ENCODE measurements at places on chromosomes 4 and X. TPM values are rescaled to one million over a fixed set of nuclear protein-coding genes. Genes with fewer than 3 reads are reported as not detected.

MAGEA8 gene
- not detected for total RNA-seq

SPATA18 gene
- 3.9 TPM for total RNA-seq

PHF8 gene
- total RNA-seq: 32.6 TPM

MAGEA3 gene
- total RNA-seq: not detected

SH2D1A gene
- total RNA-seq: not detected

PLXNB3 gene
- 5.8 TPM for total RNA-seq

CFAP99 gene
- not detected for total RNA-seq

BEX2 gene
- 150 TPM for total RNA-seq

- DNase-seq: no peak
- peaks cover 17% of the 10 kb centered on the region for H3K36me3 ChIP-seq
- peaks cover 1% of the 10 kb centered on the region for H3K27me3 ChIP-seq
- no peak overlapping the region for H3K4me3 ChIP-seq
- no peak overlapping the region for H3K27ac ChIP-seq
These were observed 36.3 kb upstream of the TBC1D14 start for GRCh38 chr4:6873291-6873690.

GRCh38 chr4:6474705-6475457 is 2.5 kb upstream of the PPP2R2C start:
- no peak overlapping the region for H3K4me3 ChIP-seq
- no peak for DNase-seq
- H3K27ac ChIP-seq: no peak overlapping the region
- no peaks in the 10 kb centered on the region for H3K36me3 ChIP-seq
- peaks cover 9% of the 10 kb centered on the region for H3K4me1 ChIP-seq

GRCh38 chr4:113534711-113535110 is 226.8 kb downstream of the CAMK2D start:
- H3K4me3 ChIP-seq: no peak overlapping the region
- DNase-seq: no peak
- H3K4me1 ChIP-seq: peaks cover 5% of the 10 kb centered on the region
- no peak overlapping the region for H3K27ac ChIP-seq
- no peaks in the 10 kb centered on the region for H3K36me3 ChIP-seq

- no peak overlapping the region for H3K4me3 ChIP-seq
- H3K4me1 ChIP-seq: peaks cover 4% of the 10 kb centered on the region
- H3K27me3 ChIP-seq: peaks cover 4% of the 10 kb centered on the region
- H3K36me3 ChIP-seq: no peaks in the 10 kb centered on the region
- no peak overlapping the region for H3K27ac ChIP-seq
These were observed 122.5 kb downstream of the NFKB1 start for GRCh38 chr4:102623622-102624021.

GRCh38 chr4:56703378-56703777 is 22.3 kb upstream of the HOPX start:
- DNase-seq: peak; percentile 52
- no peak overlapping the region for H3K27ac ChIP-seq
- no peak overlapping the region for H3K4me3 ChIP-seq
- H3K36me3 ChIP-seq: no peaks in the 10 kb centered on the region
- H3K4me1 ChIP-seq: peaks cover 34% of the 10 kb centered on the region

GRCh38 chrX:70032792-70033191 is 16.9 kb downstream of the AWAT2 start:
- no peak overlapping the region for H3K4me3 ChIP-seq
- peaks cover 11% of the 10 kb centered on the region for H3K4me1 ChIP-seq
- no peak overlapping the region for H3K27ac ChIP-seq
- no peaks in the 10 kb centered on the region for H3K36me3 ChIP-seq
- peaks cover 1% of the 10 kb centered on the region for H3K27me3 ChIP-seq

GRCh38 chr4:66212489-66212888 is 542.2 kb upstream of the EPHA5 start:
- peak overlapping the region; percentile 81 for H3K27ac ChIP-seq
- H3K4me3 ChIP-seq: no peak overlapping the region
- H3K4me1 ChIP-seq: peaks cover 16% of the 10 kb centered on the region
- peak; percentile 13 for DNase-seq
- H3K27me3 ChIP-seq: peaks cover 4% of the 10 kb centered on the region

GRCh38 chr4:78372355-78372988 is 179.1 kb upstream of the ANXA3 start:
- DNase-seq: no peak
- no peak overlapping the region for H3K4me3 ChIP-seq
- no peak overlapping the region for H3K27ac ChIP-seq
- H3K4me1 ChIP-seq: peaks cover 7% of the 10 kb centered on the region
- H3K27me3 ChIP-seq: no peaks in the 10 kb centered on the region

GRCh38 chrX:129553619-129554288 is 13.7 kb downstream of the OCRL start:
- H3K27me3 ChIP-seq: no peaks in the 10 kb centered on the region
- no peak overlapping the region for H3K4me3 ChIP-seq
- H3K27ac ChIP-seq: no peak overlapping the region

DNA sequence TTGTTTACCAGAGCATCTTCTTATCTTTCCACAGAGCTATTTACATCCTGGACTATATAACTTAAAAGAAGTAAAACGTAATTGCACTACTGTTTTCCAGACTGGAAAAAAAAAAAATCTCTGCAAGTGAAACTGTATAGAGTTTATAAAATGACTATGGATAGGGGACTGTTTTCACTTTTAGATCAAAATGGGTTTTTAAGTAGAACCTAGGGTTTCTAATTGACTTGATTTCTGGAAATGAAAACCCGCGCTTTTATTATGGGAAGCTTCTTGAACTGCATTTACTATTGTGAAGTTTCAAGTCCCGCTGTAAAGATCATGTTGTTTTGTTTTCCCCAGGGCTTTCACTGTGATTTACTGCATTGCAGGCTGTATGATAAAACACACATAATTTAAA is 162.7 kb downstream of the STIM2 start:
- no peaks in the 10 kb centered on the region for H3K36me3 ChIP-seq
- no peaks in the 10 kb centered on the region for H3K4me1 ChIP-seq
- no peak overlapping the region for H3K4me3 ChIP-seq
- no peak overlapping the region for H3K27ac ChIP-seq
- no peak for DNase-seq
- H3K27me3 ChIP-seq: no peaks in the 10 kb centered on the region

DNA sequence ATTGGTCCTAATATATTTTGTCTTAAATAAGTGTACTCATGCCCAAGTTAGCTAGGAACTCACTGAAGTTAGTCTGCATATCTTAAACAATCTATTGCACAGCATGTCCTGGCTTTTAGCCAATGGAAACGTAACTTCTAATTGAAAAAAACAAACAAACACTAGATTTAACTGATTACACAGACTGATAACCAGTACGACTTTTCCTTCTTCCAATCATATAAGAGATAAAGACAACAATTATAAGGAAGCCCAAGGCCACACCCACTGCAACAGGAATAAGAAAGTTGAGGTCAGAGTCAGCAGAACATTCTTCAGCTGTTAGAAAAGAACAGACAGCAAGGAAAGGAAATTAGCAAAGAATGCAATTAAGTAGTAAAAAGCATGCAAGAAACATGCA is 40.8 kb downstream of the LAMP2 start:
- H3K27me3 ChIP-seq: no peaks in the 10 kb centered on the region
- H3K36me3 ChIP-seq: no peaks in the 10 kb centered on the region
- H3K27ac ChIP-seq: no peak overlapping the region
- H3K4me3 ChIP-seq: no peak overlapping the region
- H3K4me1 ChIP-seq: peaks cover 6% of the 10 kb centered on the region

DNA sequence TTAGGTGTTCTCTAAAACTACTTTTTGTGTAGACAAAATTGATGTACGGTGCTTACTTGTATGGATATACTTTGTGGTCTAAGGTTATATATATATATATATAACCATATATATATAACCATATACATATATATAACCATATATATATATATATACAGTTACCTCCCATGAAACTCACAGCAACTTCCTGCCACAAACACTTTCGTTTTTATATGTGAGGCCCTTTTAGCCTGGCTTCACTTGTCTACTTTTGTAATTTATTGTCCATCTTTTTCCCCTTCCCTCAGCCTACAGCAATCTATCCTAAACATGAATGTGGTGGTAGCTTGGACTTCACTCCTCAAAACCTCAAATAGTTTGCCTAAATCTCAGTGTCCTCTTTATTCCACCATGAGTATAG is 72.8 kb upstream of the NPFFR2 start:
- no peaks in the 10 kb centered on the region for H3K36me3 ChIP-seq
- no peak for DNase-seq
- H3K27ac ChIP-seq: no peak overlapping the region

GRCh38 chr4:83449009-83449408 is 6.6 kb downstream of the HELQ start:
- H3K27ac ChIP-seq: no peak overlapping the region
- DNase-seq: no peak

DNA sequence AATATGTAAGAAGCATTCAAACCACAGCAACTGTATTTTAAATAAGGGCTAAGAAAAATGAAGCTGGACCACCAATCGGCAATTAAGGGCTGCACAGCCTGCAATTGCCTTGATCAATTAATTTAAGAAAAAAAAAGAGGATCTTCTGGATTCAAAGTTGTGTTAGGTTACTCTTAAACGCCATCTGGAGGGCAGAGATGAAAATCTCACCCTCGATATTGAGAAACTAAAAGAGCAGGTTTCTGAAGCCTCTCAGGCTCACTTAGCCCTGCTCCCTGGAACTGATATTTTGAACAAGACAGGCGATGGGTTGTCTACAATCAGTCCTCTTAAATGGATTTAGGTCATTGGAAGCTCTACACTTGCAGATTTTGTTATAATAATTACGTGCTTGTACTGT is 579.4 kb downstream of the GRXCR1 start:
- peaks cover 37% of the 10 kb centered on the region for H3K36me3 ChIP-seq
- H3K27ac ChIP-seq: no peak overlapping the region
- H3K4me3 ChIP-seq: no peak overlapping the region

DNA sequence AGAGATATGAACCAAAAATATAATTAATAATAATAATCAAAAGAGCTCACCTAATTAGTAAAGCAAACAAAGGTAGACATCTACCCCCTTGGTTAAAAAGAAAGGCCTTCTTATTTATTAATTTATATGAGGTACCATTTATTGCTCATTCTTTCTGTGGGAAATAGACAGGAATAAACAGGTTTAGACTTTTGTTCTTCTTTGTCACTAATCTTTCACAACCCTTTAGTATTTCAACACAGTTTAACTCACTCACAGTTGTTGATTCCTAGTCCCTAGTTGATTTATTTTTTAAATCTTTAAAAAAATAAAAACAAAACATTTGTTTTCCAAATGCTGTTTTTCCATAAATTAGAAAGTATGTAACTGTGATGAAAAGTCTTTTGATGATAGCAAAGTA is 5.6 kb downstream of the PPARGC1A start:
- no peaks in the 10 kb centered on the region for H3K36me3 ChIP-seq
- H3K4me1 ChIP-seq: peaks cover 4% of the 10 kb centered on the region
- no peak overlapping the region for H3K27ac ChIP-seq
- DNase-seq: no peak

GRCh38 chrX:1719270-1719669 is 104.4 kb downstream of the ASMT start:
- no peak for DNase-seq
- H3K27ac ChIP-seq: no peak overlapping the region
- peaks cover 1% of the 10 kb centered on the region for H3K27me3 ChIP-seq
- no peak overlapping the region for H3K4me3 ChIP-seq
- no peaks in the 10 kb centered on the region for H3K36me3 ChIP-seq

DNA sequence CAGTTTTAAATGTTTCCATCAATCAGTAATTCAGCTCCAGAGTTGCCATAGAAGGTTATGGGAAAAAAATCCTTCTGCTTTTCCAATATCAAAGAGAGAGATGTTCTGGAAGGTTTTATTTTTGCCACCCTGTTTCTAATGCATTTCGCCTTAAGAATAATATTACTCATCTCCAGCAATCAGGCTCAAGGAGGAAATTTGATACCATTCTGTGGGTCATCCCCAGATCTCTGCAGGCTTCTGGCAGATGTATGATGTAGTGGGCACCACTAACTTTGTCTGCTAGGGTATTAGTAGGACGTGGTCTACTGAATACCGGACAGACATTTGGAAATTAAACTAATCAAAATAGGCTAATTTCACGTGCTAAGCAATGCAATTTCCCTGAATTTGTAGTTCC is 645.4 kb upstream of the TENM3 start:
- H3K27me3 ChIP-seq: peaks cover 2% of the 10 kb centered on the region
- no peaks in the 10 kb centered on the region for H3K36me3 ChIP-seq
- H3K4me1 ChIP-seq: no peaks in the 10 kb centered on the region

DNA sequence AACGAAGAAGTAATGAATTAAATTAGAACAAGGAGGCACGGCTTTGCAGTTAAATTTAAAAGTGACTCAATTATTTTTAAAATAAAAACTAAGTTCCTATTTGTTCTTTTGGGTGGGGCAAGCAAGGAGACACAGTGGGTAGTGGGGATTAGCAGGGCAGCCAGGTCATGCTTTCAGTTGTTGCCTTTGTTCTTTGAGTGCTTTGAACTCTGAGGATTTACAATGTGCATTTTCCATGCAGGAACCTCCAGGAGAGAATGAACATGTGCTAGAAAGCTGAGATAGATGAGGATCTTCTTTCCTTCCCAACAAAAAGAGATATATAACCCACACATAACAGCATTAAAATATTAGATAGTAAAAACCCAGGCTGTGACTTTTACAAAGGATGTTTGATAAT is 420.4 kb upstream of the CTSO start:
- H3K4me1 ChIP-seq: no peaks in the 10 kb centered on the region
- H3K27ac ChIP-seq: no peak overlapping the region
- no peaks in the 10 kb centered on the region for H3K36me3 ChIP-seq

DNA sequence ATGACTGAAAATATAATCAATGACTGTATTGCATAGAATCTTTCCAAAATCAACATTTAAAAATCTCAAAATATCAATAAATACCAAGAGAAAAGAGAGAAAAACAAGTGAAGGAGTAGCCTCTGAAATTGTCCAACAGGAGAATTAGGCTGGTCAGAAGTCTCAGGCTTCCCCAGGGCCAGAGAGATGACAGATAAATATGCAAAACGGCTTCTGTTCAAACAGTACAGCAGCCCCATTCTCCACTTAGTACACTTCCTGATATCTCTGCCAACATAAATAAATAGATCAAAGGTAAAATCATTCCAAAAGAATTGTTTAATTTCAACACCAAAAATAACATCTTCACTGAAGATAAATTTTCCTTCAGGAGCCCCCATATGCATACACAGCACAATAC is 204.7 kb upstream of the GABRA2 start:
- no peaks in the 10 kb centered on the region for H3K27me3 ChIP-seq
- no peak overlapping the region for H3K4me3 ChIP-seq
- no peaks in the 10 kb centered on the region for H3K4me1 ChIP-seq
- H3K27ac ChIP-seq: no peak overlapping the region

Measured in glutamatergic neuron (in vitro differentiated cells).